Stimulated activated CD4-positive, alpha-beta T cell treated with anti-CD3 and anti-CD28 coated beads, Interleukin-15, amount 100 ng/mL, for 1 hour (primary cell): ENCODE measurements at places on chromosomes 3 and 15.
A peak's percentile ranks its signal among the peaks of the same experiment; 100 is the strongest.

- DNase-seq: no peak
Measured at GRCh38 chr15:50828610-50829206, 63.2 kb upstream of the SPPL2A start.

- no peak for DNase-seq
Measured at GRCh38 chr3:71050166-71050537, 533.4 kb downstream of the FOXP1 start.

GRCh38 chr3:190378240-190378891 lies 9.6 kb upstream of the CLDN16 start:
- DNase-seq: no peak

- DNase-seq: no peak
Measured at GRCh38 chr3:162138509-162138908, 641.9 kb downstream of the OTOL1 start.

- DNase-seq: no peak
Measured at GRCh38 chr3:129892486-129892856, 1.0 kb downstream of the TMCC1 start.

- no peak for DNase-seq
Measured at GRCh38 chr15:93861413-93861812, 369.9 kb upstream of the MCTP2 start.

DNA sequence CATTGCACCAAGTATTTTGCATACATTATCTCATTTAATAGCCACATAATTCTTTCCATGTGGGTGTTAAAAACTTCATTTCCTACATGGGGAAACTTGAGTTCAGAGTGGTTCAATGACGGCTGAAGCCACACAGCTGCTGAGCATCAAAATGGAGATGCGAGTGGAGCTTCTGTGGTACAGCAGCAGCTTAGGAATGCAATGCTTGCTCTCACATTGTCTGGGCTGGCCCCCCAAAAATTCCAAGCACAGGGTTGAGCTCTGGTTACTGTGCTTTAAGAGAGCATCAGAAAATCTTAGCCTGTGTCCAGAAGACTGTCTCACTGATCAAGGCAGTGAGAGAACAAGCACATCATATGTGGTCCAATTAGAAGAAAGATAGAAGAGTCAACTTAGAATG lies 57.4 kb upstream of the GADL1 start:
- no peak for DNase-seq

DNA sequence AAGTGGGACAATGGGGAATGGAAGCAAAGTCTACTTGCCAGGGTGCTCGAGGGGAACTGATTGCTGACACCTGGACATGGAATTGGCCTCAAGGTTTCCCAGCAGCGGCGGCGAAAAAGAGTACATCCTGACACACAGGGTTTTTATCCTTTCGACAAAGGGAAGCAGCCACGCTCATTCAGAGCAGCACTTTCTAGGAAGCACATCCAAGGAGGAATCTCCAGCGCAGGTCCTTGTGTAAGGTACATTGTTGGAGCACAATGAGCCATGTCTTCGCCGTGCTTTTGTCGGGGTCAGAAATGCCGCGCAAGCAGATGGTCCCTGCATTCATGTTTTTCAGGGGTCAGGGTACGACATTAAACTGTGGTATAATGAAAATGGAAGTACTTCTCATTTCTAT lies 16.8 kb downstream of the CACNA1D start:
- DNase-seq: no peak

- DNase-seq: no peak
Measured at GRCh38 chr15:73617913-73618312, 15.3 kb downstream of the NPTN start.

- no peak for DNase-seq
Measured at GRCh38 chr3:9279966-9280365, 30.5 kb upstream of the SRGAP3 start.

- no peak for DNase-seq
Measured at GRCh38 chr3:89320186-89320585, 212.8 kb downstream of the EPHA3 start.

- no peak for DNase-seq
Measured at GRCh38 chr3:195932418-195933043, 24.2 kb upstream of the TNK2 start.

DNA sequence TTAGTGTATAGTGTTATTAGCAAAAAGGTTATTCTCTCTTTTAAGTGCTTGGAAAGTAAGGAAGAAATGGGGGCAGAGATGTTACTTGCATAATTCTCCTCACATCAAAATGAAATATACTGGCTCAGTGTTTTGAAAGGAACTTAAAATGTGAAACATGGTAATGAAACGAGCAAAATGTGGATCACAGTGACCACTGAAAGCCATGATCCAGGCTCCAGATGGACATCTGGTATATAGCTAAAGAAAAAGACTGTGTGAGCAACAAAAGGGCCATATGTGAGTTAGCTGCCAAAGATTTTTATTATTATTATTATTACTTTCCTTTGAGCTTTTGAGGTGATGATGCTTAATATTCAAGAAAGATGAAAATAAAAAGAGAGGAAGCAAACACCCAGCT lies 89.6 kb downstream of the GAP43 start:
- no peak for DNase-seq

DNA sequence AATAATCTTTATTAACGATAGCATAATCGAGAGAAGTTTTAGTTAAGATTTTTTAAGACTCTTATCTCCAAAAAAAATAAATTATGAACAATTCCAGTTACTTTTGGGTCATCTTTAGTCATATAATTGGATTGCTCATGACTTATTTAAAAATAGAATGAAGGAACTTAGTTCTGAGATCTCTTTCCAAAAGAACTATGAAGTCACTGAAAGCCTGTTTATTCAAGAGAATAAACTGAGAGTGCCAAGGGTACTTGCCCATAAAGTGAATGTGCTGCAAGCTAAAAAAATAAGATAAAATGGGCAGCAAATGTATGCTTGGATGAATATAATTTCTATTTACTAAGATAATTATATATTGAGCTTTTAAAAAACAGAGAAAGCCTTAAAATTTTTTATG lies 176.5 kb upstream of the PLSCR5 start:
- no peak for DNase-seq

DNA sequence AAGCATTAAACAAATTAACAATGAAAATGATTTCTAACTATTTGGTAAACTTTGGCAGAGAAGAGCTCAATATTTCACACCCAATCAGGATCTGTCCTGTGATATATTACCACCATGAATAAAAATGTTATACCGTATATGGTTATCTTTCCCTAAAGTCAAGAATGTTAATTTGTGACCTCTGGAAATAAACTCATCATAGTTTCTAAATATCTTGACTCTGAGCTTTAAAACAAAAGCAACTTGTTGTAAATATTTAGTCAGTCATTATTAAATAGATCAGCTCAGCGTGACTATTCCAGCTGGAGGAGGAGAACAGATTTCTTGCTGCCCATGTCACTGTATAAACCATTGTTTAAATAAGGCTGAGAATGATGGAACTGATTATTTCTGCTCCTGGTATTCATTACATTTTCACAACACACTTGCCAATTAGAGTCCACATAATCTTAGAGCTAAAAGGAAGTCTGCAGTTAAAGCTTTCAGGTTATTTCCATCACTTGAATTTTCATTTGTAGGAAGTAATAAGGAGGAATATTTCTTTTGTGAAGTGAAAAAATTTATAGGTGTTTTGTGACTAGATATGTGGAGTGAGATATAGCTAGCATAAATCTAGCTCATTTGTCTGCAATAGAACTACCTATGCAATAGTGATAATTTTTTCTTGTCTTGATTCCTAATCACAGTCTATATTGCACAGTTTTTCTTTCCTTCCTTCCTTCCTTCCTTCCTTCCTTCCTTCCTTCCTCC lies 106.5 kb upstream of the P2RY1 start:
- DNase-seq: no peak

DNA sequence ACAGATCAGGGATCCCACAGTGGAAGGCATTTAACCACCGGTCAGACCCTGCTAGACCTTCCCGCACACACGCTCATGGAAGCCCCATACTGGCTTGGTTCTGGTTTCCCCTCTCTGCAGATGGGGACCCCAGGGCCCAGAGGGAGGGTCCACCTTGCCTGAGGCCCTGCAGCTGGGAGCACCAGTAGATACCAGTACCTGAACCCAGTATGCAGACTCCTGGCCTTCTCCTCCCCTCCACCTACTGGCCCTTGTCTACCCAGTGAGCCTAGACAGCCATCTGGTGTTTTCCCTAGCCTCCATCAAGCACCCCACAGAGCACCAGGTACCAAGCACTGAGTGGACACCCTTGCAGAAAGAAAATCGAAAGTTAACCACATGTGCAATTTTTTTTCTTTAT lies 65.1 kb downstream of the MEGF11 start:
- no peak for DNase-seq

DNA sequence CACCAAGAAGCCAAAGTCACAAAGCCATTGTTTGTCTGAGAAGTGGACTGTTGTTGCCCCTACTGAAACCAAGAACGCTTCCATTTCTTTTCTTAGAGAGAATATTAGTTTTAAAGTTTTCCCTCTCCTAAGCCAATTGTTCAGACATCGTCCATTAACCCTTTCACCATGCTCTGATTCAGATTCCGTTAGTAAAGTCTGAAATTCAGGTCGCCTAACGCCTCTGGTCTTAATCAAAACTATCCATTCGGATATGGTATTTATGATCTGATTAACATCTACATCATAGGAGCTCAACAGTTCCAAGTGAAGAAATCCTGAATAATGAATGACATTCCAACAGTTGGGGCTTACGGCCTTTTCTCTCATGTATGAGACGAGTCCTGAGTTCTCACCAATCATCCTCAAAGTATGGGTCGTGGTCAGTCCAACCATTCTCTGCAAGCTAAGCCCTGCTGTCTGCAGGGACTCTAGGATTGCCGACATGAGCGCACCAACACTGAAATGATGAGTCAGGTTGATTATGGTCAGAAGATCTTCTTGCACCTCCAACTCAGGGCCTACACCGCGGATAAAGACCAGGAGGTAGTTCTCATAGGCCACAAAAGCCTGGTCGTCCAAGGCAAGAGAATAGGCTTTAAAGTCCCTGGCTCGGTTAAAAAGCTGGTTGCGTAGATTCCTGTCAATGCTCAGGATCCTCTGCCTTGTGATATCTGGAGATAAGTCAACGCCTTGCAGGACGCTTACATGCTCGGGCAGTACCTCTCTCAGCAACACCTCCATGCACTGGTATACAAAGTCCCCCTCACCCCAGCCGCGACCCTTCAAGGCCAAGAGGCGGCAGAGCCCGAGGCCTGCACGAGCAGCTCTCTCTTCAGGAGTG lies 767 bp downstream of the EPM2AIP1 start:
- no peak for DNase-seq

DNA sequence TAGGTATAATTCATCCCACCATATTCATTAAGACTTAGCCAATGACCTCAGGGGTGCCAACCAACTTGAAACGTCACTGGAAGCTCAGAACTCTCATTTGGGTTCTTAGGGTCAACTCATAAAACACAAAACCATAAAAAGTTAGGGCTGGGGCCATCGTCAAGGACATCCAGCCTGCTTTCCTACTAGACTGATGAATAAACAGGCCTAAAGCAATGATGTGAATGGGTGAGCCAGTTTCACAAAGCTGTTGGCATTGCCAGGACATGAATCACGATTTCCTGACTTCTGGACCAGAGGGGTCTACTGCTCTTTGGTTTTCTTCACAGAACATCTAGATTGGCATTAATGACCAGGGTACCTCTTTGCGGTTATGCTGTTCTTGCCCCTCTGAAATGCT lies 64.7 kb downstream of the EOMES start:
- DNase-seq: no peak

DNA sequence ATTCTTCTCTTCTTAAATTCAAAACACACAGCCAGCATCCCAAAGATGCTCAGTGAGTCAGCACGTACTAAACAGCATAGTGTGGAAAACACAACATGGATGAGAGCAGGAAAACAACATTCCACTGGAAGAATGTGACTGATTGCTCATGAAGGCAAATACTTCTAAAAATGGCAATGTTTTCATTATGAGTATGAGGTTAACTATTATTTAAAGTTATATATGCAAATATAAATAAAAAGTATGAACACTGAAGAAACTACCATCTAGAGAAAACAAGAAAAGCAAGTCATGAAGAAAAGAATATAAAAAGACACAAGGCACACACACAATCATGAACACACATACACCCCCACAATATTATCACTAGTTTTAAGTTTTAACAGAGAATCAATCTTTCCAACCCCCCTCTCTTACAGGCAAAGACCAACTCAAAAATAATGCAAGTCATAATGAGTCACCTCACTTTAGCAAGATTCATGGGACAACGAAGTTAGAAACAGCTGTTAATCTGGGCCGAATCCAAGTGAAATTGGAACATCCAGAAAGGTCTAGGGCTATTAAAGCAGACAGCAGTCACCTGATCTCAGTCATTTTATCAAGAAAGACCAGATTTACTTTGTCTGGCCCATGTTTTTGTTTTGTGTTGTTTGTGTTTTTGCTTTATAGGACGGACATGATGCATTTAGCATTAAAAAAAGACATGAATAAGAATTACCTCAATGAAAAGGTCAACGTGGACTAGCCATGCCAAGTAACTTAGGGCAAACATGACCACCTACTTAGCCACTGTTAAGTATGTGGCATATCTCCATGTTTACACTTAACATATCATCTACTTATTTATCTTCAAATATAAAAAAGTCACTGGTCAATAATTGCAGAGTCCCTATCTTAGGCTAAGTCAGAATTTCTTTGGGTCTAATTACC lies 18.1 kb downstream of the GBE1 start:
- DNase-seq: no peak

DNA sequence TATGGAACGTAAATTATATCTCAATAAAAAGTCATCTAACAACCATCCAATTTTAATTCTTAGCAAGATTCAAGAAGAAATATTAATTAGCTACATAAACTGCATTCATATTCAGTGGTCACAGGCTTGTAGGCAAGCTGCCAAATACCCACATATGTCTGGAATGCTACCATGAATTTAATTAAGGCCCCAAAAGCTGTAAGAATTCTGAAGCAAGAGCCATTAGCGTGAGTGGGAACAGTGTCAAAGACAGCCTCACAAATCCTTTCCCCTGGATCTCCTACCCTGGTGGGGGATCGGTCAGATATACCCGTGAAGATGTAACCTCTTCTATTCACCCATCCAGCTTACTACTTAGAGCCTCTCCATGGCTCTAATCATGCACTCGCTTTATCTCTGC lies 40.0 kb downstream of the ATG7 start:
- no peak for DNase-seq

DNA sequence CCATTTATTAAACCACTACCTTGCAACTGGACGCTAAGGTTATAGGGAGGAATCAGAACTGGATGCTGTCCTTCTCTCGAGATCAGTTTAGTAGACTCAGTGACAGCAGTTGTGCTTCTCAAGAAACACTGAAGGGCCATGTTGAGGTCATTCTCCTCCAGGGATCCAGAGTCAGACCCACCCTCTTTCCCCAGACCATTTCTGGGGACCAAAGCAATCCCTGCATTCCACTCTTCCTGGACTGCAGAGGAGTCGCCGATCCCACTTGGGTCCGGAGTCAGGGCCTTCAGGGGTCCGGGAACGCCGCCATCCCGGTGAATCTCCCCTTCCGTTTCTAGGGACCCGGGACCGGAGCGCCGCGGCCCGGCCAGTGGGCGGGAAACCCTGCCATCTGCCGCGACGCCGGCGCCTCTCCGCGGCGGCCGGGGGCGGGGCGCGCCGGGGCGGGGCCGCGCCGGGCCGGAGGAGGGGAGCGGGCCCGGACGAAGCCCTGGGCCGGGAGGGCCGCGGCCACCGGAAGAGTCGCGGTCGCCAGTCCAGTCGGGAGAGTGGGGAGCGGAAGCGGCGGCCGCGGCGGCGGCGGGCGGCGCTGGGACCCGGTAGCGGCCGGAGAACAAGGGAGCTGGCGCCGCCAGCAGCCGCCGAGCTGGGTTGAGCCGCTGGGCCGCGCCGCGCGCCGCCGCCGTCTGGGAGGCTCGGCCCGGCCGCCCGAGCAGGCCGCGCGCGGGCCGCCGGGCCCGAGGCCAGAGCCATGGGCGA lies at the start of gene DVL3:
Gene DVL3 (plus strand): TSS at position 493 of the 759 bp plus-strand sequence. CDS start 259 bp downstream, at position 752.
- DNase-seq: peak; percentile 34

GRCh38 chr3:81339040-81339845 lies 422.2 kb downstream of the GBE1 start:
- no peak for DNase-seq
